ENCODE measurements at places on chromosomes 2 and 18. TPM values are rescaled to one million over a fixed set of nuclear protein-coding genes. Genes with fewer than 3 reads are reported as not detected.

DNA sequence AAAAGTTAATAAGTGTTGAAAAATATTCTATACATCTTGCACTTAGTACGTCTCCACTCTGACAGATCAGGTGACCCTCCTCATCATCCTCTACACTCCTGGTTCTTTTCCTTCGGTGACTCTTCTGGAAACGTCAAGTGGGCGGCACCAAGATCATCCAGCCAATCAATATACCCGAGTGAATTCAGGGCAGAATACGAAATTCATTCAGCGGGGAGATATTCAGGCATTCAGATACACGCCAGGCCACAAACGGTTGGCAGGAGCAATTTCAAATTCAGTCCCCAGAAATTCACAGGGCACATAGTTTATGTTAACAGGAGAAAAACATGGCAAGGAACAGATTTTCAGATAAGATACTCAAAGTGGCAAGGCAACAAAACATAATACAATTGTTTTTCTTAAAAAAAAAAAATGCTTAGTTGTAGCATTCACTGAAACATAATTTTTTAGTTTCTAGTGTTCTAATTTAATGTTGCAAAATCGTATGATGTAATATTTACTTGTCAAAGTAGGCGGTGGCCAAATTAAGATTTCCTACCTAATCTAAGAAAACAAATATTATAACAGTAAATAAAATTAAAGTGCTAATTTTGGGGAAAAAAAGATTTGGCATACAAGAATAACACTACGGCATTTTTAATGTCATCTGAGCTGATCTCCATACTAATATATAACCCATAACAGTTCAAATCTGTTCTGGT is 4.2 kb downstream of the CLK1 start:
- H3K4me3 ChIP-seq, result peak overlapping the region; percentile 95
- no peaks in the 10 kb centered on the region for H3K4me1 ChIP-seq
- no peak overlapping the region for H3K27ac ChIP-seq
- DNase-seq, result no peak

GRCh38 chr18:75880925-75881504 is 453.5 kb upstream of the SMIM21 start:
- H3K27me3 ChIP-seq, result no peaks in the 10 kb centered on the region
- H3K4me3 ChIP-seq, result no peak overlapping the region
- no peak overlapping the region for H3K27ac ChIP-seq
- H3K4me1 ChIP-seq, result no peaks in the 10 kb centered on the region
- no peaks in the 10 kb centered on the region for H3K36me3 ChIP-seq

Gene LYG2
- not detected for total RNA-seq

Gene FBLN7
- 1.9 TPM for total RNA-seq

DNA sequence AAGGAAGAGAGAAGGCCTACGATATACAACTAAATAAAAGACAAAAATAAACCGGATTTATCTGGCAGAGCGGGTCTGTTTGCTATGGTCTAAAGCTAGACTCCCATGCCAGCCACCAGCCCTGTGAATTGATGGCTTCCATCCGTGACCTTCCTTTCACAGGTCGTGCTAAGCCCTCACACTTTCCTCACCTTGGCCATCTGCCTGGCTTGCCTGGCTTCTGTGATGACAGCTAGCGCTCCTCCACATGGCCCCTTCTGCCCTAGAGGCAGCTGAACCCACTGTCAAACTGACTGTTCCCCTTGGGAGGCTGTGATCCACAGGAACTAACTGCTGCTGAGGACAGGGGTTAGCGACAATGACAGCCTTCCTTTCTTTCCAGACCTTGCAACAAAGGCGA is 32.5 kb downstream of the GAREM1 start:
- H3K4me3 ChIP-seq, result no peak overlapping the region
- H3K27me3 ChIP-seq, result no peaks in the 10 kb centered on the region
- no peak for DNase-seq
- peaks cover 9% of the 10 kb centered on the region for H3K4me1 ChIP-seq

GRCh38 chr18:68275616-68276015 is 439.3 kb downstream of the TMX3 start:
- no peaks in the 10 kb centered on the region for H3K36me3 ChIP-seq
- no peaks in the 10 kb centered on the region for H3K27me3 ChIP-seq
- no peak overlapping the region for H3K4me3 ChIP-seq
- DNase-seq, result no peak
- no peaks in the 10 kb centered on the region for H3K4me1 ChIP-seq

GRCh38 chr2:240988146-240988545 is 10.3 kb upstream of the SNED1 start:
- no peak overlapping the region for H3K4me3 ChIP-seq
- no peak for DNase-seq
- no peaks in the 10 kb centered on the region for H3K36me3 ChIP-seq
- no peaks in the 10 kb centered on the region for H3K4me1 ChIP-seq

GRCh38 chr2:16584084-16584483 is 81.5 kb downstream of the CYRIA start:
- H3K4me1 ChIP-seq, result no peaks in the 10 kb centered on the region
- H3K4me3 ChIP-seq, result no peak overlapping the region
- DNase-seq, result no peak
- H3K27ac ChIP-seq, result no peak overlapping the region
- no peaks in the 10 kb centered on the region for H3K36me3 ChIP-seq
- no peaks in the 10 kb centered on the region for H3K27me3 ChIP-seq

DNA sequence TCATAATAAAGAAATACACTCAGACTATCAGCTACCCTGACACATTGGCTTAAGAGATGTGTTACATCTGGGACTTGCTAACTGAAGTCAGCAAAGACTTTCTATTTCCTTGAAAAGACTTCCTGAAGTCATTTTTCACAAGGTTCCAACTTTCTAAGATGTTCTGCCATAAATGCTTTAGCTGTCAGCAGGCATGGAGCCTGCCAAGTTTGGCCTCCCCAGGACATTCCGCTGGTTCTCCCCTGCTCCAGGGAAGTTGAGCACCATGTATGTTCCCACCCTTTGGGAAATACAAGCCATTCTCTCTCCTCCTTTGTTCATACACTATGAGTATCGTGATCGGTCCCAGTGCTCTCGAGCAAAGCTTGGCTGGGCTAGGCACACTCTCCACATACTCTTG is 202.7 kb upstream of the CCDC68 start:
- H3K4me1 ChIP-seq, result no peaks in the 10 kb centered on the region
- no peaks in the 10 kb centered on the region for H3K36me3 ChIP-seq
- no peak overlapping the region for H3K27ac ChIP-seq
- no peak for DNase-seq

DNA sequence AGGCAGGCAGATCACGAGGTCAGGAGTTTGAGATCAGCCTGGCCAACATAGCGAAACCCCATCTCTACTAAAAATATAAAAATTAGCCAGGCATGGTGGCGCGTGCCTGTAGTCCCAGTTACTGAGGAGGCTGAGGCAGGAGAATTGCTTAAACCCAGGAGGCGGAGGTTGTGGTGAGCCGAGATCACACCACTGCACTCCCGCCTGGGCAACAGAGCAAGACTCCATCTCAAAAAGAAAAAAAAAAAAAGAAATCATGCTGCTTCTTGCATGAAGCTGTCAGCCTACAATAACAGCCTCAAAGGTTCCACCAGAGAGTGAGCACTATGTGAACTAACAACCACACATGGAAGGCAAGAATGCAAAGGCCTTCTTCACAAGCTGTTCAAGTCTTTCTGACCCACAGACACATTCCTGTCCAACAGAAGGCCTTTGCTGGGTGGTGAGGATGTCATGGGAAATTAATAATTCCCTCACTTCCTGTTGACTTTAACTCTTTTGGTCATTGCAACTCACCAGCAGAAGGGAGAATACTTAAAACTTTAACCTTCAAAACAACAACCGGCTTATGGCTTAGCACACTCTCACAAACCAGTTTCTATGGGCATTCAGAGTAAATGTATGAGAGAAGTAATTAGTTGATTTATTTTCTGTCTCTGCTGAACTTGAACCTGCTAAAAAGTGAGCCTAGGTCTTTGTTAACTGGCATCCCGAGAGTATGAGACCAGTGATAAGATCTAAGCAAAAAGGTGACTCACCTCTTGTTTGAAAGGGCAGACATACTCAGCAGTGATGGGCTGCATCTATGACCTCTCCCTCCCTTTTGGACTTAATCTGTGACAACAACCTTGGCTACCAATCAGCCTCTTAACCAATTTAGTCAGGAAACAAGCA is 11.8 kb downstream of the PLEKHM3 start:
- H3K27me3 ChIP-seq, result no peaks in the 10 kb centered on the region
- H3K36me3 ChIP-seq, result no peaks in the 10 kb centered on the region
- H3K4me1 ChIP-seq, result peaks cover 34% of the 10 kb centered on the region
- no peak overlapping the region for H3K4me3 ChIP-seq

Measured in Peyer's patch (tissue), 4 donors.